WTC11 (cell line): ENCODE measurements at places on chromosomes 1 and 21.

DNA sequence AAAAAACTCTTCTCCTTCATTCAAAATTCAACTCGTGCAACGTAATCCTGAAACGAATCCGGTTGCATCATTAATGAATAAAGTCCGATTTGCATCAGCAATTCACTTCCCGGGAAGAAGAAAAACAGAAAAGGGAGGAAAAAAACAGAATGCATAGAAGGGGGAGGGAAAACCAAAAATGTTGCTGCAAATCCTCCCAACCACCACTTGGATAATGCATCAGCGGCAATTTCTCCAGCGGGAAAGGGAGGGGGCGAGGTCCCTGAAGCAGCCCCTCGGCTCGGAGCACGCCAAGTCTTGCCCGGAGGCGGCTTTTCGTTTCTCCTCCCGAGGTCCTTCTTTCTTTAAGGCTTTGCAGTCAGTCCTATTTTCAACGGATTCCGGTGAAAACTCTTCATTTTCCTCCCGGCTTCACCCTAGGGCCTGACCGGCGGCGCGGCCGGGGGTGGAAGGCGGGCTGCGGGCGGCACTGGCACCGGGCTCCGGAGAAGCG is 723 bp downstream of the CDC42BPA start:
- DNase-seq = peak; percentile 67

- no peak for DNase-seq
Measured at GRCh38 chr1:6370006-6370405, 23.6 kb downstream of the ACOT7 start.

DNA sequence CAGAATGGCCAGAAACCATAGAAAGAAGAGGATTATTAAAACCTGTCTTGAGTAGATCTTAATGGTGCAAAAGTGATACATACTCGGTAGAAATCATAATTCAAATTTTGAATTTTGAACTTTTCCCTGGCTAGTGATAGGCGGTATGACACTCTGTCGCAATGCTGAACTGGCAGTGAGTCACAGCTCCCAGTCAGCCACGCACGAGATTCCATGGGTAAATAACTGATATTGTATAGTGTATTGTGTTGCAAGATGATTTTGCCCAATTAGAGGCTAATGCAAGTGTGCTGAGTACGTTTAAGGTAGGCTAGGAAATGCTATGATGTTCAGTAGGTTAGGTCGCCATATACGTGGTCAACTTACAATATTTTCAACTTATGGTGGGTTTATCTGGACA is 207.0 kb downstream of the SIPA1L2 start:
- no peak for DNase-seq

GRCh38 chr1:226355669-226356551 is 46.9 kb upstream of the LIN9 start:
- DNase-seq = no peak

DNA sequence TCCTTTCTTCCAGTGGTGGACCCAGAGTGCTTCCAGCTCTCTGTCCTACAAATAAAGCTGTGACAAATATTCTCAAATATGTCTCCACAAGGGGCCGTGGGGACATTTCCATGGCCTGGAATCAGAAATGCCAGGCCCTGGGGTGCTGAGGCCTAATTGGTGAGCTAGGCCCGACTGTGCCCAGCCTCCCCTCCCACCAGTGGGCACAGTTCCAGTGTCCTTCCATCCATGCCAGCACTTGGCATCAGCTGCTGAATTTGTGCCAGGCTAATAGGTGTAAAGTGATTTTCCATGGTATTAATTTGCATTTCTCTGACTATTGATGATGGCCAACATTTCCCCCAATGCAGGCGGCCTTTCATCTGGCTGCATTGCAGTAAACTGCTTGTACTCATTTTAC is 48.5 kb upstream of the B3GALT5 start:
- no peak for DNase-seq

GRCh38 chr21:41121785-41122415 is 46.1 kb upstream of the BACE2 start:
- peak; percentile 90 for DNase-seq

DNA sequence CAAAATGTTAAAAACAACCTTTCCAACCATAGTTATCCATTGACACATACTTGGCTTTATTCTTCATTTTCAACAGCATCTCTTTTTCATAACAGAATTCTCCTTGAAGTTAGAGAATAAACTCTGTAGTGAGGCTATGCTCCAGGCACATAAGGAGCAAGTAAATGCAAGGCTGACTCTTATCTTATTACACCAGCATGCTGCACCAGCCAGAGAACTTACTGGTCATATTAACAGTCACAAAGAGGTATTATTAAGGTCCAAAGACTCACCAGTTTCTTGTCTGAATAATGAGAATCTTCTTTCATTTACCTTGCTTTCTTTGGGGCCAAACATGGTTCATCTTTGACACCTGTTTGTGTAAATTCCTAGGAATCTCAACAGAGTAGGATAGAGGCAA is 71.3 kb upstream of the IVNS1ABP start:
- DNase-seq = no peak

DNA sequence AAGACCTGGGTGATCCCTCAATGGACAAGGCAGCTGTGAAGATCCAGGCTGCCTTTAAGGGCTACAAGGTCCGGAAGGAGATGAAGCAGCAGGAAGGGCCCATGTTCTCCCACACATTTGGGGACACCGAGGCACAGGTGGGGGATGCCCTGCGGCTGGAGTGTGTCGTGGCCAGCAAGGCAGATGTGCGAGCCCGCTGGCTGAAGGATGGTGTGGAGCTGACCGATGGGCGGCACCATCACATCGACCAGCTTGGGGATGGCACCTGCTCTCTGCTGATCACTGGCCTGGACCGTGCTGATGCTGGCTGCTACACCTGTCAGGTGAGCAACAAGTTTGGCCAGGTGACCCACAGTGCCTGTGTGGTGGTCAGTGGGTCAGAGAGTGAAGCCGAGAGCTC is 85.2 kb downstream of the TRIM11 start:
- DNase-seq = no peak
